MCF 10A (cell line): ENCODE measurements at places on chromosomes 13 and 19.

DNA sequence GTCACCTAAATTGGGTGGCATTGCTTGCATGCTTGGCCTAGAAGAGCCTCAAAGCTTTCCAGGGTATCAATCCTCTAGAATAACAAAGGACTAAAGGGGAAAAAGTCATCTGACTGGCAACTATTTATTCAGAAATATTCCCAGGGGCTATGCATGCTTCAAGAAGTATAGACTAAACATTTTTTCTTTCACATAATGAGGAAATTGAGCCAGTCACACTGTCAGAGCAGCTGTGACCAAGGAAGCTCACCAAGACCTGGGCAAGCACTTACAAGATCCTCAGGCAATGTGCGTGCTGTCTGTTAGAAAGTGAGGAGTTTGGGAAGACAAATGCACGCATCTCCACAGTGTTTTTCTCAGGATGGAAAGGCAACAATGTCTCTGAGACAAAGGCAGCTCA, 747.2 kb downstream of the DIAPH3 start:
- DNase-seq = no peak

DNA sequence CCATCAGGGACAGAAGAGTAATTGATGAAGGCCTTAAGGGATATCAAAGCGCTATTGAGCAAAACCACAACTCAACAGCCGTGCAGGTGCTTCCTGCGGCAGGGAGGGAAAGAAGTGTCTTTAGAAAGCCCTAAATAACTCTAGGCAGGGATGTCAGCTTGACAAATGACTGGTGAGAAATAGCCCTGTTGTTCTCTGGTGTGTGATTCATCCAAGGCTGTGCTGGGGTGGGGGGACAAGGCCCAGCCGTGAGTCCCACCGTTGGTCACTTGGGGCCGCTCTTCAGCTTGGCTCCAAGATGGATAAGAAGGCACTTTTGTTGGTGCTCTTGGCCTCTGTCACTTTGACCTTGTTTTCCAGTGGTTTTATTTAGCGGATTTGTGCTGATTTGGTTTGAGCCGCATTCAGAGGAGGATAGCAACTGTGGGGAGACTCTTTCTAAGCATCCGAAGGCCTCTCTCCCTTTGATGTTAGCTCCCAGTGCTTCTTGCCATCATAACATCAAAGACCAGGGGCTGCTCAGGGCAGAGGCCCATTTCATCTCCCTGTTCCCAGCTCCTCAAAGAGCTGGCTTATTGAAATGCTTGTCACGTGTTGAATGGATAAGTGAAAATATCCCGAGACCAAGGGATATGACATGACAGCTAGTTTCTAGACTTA, 130.3 kb upstream of the SERP2 start:
- DNase-seq = peak; percentile 97

GRCh38 chr13:22505489-22505888, 675.3 kb upstream of the SGCG start:
- no peak for DNase-seq

DNA sequence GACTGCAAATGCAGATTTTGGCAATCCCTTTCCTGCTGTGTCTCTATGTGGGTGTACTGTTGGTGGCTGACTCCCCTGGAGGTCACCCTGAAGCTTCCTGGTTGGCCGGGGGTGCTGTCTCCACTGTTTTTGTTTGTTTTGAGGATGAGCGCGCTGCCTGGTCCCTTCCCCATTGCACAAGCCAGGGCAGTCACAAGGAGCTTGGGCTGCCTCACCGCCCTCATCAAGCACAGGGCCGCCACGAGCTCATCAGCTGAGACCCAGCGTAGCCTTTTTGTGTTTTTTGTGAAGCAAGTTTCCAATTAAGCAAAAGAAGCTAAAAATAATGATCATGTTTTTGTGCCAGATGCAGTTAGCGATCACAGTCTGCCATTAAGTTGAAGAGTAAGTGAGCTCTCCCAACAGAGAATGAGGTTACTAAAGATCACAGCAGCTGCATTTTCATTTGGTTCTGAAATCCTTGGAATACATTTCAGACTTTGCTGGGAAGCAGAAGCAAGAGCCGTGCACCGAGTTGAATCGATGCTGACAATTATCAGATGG, 57.8 kb downstream of the GGACT start:
- DNase-seq = no peak

- DNase-seq = peak; percentile 100
Observed at GRCh38 chr13:110869805-110870706, 44.8 kb downstream of the ANKRD10 start.
